ENCODE measurements at places on chromosomes 5 and 9.

GRCh38 chr5:93593476-93594131 lies 10.6 kb downstream of the NR2F1 start:
- DNase-seq = no peak

- peak; percentile 74 for DNase-seq
Measured at GRCh38 chr5:176810081-176810597, at the start of gene UNC5A. UNC5A (plus strand) TSS chr5:176810559; CDS start chr5:176810751, 192 bp downstream.

- DNase-seq = peak; percentile 52
Measured at GRCh38 chr5:148209151-148209770, 6.4 kb downstream of the SPINK6 start.

DNA sequence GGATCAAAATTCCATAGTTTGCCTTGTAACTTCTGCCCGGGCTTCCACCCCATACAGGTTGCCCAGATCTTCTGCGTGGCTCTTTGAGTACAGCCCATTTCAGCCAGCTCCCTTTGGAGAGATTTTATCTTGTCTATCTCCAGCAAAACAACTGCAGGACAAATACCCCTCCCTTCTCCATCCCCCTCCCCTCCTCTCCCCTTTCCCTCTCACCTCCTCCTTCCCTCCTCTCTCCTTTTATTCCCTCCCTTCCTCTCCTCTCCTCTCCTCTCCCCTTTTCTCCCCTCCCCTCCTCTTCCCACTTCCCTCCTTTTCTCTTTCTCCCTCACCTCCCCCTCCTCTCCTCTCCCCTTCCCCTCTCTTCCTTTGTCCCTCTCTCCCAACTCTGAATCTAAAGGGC lies 58.2 kb downstream of the COL15A1 start:
- DNase-seq = no peak

DNA sequence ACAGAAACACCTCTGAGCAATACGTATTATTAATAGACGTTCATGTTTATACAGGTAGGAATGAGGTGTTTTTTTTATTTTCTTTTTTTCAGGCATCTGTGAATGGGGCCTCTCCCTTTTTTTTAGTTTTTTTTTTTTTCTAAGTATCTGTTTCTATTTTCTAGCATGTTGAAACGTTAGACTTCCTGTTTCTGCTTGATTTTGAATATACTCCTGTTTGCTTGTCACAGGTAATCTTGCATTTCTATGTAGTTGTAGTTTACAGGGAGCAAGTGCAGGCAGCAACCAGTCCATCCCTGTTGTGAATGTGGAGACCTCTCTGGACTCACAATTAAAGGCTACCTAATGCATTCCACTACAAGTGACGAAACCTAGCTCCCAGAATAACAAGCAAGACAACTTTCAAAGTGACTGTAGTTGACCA lies 22.8 kb upstream of the TNFAIP8 start:
- no peak for DNase-seq

DNA sequence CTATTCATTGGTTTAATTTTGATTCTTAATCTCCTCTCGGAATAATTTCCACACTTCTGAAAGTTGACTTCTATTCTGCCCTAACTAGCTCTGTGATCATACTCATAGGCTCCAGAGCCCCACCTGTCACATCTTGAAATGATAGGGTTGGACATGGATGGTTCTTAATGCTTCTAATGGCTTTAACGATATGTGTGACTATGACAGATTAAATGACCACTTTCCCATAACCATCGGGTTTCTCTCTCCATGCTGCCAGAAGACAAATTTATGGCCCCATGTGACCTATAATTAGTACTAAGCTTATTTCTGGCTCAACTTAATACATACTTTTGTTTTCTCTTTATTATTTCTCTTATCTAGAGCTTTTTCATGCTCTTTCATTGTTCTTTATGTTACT lies 251.1 kb upstream of the TUT7 start:
- DNase-seq = no peak

DNA sequence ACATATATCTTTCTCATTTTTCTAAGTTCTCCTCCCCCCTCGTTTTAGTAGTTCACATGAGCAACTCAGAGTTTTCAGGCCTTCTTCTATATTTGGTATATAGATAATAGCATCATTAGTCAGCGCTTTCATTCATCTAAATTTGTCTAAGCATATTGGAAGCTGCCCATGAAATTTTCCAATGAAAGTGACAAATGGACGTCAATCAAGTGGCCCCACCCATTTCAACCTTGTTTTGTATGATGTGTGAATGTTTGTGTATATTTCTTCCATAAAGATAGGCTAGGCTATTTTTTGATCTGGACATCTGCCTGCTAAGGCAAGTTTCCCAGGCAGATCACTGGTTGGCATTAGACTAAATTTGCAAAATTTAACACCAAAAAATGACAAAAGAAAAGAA lies 104.0 kb upstream of the SSBP2 start:
- DNase-seq = no peak

DNA sequence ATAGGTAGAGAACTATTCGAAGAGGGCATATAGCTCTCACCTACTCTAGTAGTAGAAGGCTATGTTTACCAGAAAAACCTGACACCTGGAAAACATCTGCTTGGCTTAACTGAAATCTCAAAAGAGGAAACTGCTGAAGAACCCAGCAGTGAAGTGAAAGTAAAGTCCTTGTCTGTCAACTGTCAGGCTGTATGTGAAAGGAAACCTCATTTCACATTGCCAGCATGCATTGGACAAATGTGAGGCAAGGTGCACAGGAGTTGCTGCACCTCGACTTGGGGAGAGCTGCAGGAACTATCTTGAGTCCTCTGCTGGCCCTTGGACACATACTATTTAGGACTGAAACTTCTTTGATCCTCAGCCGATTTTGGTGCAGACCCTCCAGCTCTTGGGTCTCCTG lies 53.3 kb downstream of the NREP start:
- DNase-seq = no peak

DNA sequence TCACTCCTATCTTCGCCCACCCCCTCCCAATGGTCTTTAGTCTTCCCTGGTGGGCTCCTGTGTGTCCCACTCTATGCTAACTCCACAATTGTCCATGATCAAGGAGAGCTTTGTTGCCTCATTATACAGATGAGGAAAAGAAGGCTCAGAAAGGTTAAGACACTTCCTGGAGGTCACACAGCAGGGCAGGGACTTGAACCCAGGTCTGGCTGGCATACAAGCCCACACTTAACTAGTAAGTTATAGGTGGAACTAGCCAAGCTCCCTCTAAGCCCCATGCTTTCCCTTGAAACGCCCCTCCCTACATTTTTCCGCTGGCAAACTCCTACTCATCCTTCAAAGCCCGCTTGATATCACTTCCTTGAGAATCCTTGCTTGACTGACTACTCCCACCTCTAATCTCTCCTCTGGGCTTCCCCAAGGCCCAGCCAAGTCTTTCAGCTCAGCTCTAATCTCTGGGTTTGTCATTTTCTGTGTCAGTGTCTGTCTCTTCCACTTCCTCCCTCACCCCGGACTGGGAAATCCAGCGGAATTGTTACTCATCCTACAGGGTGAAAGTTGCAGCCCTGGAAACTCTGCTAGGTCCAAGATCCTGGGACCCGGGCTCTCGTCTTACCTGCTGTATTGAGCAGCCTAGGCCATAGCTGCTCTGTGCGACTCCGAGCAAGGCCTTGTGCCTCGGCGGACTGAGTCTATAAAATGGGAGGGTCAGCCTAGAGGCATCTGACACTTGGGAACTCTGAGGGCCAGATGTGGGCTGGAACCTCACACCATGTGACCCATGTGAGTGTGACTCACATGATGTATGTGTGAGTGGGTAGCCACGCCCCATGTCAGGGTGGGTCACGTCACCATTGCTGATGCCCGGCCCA lies 144.5 kb downstream of the GAPVD1 start:
- DNase-seq = no peak

DNA sequence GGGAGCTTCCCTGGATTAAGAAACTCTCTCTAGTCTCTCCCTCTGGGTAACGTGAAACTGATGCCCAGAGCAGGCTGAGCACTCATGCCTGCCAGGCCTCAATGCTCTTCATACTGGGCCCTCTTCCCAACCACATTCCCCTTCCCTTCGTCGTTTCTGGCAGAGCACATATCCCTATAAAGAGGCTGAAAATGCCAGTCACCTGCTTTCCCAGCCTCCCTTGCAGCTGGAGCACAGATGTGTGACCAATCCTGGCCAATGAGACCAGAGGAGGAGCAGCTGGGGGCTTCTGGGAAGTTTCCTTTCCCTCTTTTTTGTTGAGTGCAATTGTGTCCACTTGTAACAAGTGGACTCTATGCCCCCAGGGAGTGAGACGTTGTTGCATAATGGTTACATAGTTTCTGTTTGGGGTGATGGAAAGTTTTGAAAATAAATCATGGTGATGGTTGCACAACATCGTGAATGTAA lies 30.2 kb upstream of the SMIM23 start:
- DNase-seq = no peak

DNA sequence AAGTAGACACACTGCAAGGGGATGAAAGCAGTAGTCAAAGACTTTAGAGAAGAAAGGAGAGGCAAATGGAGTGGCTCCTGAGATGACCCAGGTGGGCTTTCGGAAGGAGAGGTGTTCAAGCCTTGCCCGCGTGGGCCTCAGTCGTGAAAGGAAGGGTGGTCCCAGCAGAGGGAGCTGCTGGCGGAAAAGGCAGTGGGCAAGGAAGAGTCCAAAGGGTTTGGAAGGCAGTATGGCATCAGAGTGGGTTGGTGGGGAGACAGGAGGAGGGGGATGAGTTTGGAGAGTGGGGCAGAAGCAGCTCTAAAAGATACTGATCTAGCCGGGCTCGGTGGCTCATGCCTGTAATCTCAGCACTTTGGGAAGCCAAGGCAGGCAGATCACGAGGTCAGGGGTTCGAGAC lies 165.4 kb downstream of the GOLPH3 start:
- DNase-seq = no peak

DNA sequence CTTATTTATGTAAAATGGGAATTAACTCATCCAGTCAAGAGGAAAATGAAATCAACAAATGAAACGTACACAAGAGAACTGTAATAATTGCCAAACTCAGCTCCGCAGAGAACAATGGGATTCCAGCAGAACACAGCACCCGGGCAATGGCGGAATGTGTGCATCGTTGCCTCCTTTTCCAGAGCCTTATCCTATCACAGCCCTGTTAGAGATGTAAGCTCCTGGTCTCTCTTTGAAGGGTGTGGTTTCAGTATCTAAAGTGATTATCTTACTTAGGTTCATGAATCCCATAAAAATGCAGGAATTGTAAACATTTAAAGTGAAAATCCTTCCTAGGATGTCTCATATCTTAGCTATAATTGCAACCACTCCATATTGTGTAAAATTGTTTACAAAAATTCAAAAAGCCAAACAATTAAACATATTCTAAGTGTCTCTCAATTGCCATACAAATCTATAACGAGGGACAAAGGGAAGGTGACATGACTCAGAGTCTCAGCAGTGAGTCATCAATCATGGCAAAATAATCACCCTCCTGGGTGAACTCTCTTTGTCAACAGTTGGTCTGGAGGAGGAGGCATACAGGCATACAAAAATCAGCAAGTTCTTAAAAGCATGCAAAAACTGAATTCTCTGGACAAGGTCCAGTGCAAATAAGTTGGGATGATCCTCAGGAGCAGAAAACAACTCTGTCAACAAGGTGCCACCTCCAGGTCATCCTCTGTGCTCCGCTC lies 22.6 kb downstream of the SEMA5A start:
- no peak for DNase-seq

- no peak for DNase-seq
Measured at GRCh38 chr9:73845539-73845938, 651.6 kb upstream of the RORB start.

DNA sequence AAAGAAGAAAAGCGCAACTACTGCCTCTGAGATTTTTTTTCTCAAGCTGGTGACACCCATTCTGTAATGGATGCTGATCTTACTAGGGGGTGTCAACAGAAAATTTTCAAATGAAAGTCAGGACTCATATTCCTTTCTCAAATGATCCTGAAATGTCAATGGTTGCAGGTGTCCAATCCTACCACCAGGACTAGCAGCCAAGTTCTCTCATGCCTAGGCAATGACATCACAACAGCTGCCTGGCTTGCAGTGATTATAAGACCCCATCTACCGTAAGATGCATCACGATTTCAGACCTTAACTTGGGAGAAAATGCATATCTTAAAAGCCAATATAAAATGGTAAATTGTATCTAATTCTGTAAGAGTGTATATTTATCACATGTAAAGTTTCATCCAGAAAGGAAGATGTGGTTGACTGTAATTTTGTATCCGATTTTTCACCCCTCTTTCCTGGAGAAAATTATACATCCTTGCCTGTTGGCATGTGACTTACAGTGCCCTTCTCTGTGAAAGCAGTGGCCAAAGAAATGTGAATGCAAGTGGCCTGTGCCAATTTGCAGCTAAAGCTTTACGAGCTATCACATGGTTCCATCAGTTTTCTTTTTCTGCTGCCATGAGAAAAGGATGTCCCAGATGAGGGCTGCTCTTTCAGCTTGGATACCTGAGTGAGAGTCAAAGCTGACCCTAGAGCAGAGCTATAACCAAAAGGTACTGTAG lies 104.4 kb downstream of the DENND1A start:
- no peak for DNase-seq

DNA sequence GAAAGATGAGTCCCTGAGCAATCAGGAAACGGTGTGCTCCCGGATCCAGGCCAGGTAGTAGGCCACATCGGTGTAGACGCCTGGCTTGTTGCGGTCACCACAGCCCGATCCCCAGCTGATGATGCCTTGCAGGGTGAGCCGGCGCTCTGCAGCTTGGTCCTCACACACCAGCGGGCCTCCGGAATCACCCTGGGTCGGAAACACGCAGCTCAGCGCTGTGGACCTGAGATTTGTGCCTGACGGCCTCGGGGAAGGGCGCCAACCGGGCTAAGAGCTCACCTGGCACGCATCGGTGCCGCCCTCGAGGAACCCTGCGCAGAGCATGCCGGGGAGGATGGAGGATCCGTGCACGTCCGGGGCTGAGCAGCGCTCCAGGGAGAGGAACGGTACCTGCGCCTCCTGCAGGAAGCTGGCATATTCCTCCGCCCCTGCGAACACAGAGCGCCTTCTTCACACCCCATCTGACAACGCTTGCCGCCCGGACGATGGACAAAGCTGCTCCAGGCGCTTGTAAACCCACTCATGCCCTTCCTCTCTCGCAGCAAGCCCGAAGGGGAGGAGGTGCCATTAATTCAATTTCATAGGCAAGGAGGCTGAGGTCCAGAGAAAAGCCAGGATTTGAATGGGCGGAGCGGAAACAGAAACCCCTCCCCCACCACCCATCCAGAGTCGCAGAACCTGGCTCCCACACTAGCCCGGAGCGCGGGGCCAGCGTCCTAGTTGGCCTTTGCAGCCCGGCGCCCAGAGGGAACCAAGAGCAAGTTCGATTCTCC lies 2.0 kb upstream of the PFN3 start:
- peak; percentile 77 for DNase-seq

DNA sequence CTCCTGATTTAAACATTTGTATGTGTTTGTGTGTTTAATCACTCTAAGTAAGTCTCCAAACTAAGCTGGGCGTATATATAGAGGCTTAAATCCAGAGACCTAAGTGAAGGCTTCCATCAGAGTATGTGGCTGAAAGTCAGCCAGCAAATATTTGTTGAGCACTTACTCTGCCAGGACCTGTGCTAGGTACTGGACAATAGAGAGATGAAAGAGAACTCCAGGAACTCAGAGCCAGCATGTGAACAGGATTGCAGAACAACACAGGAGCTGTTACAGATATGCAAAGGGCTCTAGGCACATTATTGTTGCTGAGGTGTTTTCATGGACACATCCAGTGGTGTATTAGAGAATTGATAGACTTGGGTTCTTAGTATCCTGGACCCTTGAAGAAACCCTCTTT lies 4.7 kb upstream of the BNIP1 start:
- no peak for DNase-seq
